ENCODE measurements at places on chromosomes 1 and 21.

DNA sequence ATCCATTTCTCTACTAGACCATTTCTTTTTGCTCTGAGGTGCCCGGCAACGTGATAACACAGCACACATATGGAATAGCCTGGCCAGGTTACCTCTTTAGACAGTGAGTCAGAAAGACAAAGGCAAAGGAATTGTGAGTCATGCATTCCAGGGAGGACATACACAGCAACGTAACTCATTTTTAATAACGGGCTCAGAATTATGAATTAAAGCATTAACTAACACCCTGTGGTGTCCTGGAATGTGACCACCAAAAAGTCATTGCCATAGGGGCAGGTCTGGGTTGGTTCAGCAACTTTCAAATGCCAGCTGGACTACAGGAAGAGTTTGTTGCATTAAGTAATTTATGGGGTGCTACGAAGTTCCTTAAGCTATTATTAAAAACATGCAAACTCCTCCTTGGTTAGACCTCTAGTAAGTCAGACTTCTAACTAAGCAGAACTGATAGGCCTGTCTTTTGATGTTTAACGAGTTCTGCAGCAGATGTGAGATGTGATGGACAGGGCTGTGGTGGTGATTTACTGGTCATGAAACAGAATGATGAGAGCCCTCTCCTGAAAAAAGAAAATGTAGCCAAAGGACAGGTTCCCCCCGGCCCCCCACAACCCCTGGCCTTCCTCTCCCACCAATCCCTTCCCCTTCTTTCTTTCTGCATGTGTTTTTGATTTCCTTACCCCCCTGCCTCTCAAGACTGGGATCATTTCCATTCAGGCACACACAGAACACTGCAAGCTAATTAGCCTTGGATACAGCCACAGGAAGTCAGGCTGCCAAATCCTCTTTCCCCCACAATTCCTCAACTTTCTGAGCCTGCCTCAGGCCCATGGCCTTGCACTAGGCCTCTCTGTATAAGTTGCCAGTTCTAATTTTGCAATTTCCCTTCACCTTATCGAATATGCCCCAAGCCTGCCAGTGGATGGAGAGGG, 88.9 kb upstream of the HAO2 start:
- no peak for DNase-seq

DNA sequence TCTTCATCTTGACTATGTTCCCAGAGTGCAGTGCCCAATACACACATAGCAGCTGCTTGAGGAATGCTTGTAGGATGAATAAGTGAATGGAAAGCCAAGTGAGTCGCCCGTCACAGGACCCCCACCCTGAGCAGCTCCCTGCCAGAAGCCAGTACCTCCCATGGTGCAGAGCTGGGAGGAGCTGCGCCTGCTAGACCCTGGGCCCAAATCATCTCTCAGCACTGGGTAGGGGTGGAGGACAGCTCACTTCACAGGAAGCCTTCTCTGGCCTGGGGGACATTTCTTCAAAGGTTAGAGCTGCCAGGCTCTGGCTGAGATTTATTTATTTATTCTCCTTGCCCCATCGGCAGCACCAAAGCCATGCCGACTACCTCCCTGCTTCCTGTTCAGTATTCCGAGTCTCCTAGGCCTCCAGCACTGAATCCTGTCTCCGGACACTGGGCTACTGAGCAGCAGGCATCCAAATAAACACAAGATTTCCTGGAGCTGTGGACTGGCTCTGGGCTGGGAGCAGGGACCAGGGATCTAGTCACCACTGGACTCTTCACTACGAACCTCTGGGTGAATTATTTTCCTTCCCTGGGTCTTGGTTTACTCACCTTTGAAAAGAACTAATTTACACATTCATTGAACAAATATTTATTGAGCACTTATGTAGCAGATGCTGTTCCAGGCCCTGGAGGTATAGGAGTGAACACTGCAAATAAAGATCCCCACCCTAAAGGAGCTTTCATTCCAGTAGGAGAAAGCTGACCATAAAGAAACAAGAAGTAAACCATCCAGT, 187.7 kb downstream of the TRABD2B start:
- no peak for DNase-seq

DNA sequence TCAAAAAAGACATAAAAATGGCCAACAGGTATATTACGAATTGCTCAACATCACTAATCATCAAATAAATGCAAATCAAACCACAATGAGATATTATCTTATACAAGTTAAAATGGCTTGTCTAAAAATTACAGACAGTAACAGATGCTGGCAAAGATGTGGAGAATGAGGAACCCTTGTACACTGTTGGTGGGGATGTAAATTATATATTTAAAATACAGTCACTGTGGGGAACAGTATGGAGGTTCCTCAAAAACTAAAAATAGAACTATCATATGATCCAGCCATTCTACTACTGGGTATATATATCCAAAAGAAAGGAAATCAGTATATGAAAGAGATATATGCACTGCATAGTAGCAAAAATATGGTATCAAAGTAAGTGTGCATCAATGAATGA, 1037.2 kb upstream of the B3GALT2 start:
- no peak for DNase-seq

- no peak for DNase-seq
Measured at GRCh38 chr1:21944733-21945073, 7.6 kb upstream of the HSPG2 start.

DNA sequence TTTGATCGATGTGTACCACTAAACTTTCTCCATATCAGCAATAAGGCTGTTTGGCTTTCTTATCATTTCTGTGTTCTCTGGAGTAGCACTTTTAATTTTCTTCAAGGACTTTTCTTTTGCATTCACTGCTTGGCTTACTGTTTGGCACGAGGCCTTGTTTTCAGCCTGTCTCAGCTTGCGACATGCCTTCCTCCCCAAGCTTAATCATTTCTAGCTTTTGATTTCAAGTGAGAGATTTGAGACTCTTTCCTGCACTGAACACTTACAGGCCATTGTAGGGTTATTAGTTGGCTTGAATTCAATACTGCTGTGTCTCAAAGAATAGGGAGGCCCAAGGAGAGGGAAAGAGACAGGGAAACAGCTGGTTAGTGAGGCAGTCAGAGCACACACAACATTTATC, 120.6 kb upstream of the KCND3 start:
- no peak for DNase-seq

DNA sequence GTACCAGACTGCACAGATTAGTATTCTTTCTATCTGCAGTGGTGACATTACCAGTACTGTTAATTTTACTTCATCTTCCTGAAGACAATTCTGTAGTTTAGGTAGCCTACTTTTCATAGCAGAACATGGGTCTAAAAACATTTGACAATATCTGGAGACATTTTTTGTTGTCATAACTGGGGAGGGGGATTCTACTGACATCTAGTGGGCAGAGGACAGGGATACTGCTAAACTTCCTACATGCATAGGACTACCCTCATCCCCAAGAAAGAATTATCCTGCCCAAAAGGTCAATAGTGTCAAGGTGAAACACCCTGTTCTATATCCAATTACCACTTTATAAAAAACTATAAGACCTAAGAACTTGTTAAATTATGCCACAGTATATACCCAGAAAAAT, 3.4 kb upstream of the ARHGAP29 start:
- no peak for DNase-seq

DNA sequence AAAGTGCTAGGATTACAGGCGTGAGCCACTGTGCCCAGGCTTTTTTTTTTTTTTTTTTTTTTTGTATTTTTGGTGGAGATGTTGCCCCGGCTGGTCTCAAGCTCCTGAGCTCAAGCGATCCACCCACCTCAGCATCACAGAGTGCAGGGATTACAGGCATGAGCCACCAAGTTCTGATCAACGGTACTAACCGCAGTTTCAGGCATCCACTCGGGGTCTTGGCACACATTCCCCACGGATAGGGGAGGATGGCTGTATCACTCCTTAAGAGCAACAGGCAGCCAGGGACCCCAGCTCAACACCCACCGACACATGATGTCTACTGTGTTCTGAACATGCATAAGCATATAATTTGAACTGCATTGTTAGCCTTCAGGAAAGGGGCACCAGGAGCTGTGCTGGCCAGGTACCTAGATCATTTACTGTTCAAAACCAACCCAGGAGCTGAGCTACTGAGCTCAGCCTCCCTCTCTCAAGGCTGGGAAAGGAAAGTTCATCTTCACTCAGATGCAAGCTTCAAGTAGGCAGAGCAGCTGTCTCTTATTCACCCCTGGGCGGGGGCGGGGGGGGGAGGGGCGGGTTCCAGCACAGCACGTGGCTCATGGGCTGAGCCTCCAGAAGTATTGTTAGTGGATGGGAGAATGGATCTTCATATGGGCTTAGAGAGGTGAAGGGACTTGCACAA, 24.7 kb downstream of the CAPZB start:
- DNase-seq, result no peak

Data from gastrocnemius medialis (tissue), 4 donors.